ENCODE measurements at places on chromosomes 5 and 9. TPM values are rescaled to one million over a fixed set of nuclear protein-coding genes. Genes with fewer than 3 reads are reported as not detected.

DNA sequence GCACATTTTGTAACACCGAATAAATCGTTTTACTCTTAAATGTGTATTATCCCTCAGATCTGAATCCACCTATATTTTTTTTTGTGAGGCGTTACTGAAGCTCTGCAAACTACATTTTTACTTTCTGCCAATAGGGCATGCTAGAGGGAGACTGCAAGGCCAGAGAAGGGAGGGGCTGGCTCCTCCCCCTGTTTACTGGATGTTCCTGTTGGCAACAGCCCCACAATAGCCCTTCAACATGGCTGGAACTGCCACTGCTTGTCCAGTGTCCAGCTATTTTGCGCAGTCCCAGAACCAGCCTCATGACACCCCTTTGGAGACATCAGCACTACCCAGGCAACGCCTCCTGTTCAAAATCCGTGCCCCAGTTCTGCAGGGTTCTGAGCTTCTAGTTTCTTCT lies 85.4 kb upstream of the MIER3 start:
- no peak for DNase-seq

RLN1 gene
- 1.8 TPM for total RNA-seq

- no peak for DNase-seq
These were observed 49.9 kb upstream of the ZNF622 start for GRCh38 chr5:16515532-16515931.

SLC12A7 gene
- total RNA-seq: 10.8 TPM

GLDC gene
- total RNA-seq: 9.9 TPM
